ENCODE measurements at places on chromosomes 4 and X. TPM values are rescaled to one million over a fixed set of nuclear protein-coding genes. Genes with fewer than 3 reads are reported as not detected.

The NLRP2B gene
- total RNA-seq, result not detected

The DIPK2B gene
- total RNA-seq, result not detected

The PAQR3 gene
- total RNA-seq, result 19.8 TPM

The CSAG2 gene
- total RNA-seq, result 1.1 TPM

The TEX11 gene
- 0.88 TPM for total RNA-seq

The GBA3 gene
- total RNA-seq, result not detected

The UPF3B gene
- total RNA-seq, result 3.8 TPM

The SPARCL1 gene
- total RNA-seq, result 0.39 TPM

The MGAT4D gene
- total RNA-seq, result not detected

The SOWAHB gene
- total RNA-seq, result not detected

The NSG1 gene
- total RNA-seq, result not detected

The PAGE5 gene
- 41.0 TPM for total RNA-seq

The CLDN2 gene
- total RNA-seq, result not detected

The ADAM29 gene
- total RNA-seq, result not detected

The FHL1 gene
- total RNA-seq, result 55.9 TPM

DNA sequence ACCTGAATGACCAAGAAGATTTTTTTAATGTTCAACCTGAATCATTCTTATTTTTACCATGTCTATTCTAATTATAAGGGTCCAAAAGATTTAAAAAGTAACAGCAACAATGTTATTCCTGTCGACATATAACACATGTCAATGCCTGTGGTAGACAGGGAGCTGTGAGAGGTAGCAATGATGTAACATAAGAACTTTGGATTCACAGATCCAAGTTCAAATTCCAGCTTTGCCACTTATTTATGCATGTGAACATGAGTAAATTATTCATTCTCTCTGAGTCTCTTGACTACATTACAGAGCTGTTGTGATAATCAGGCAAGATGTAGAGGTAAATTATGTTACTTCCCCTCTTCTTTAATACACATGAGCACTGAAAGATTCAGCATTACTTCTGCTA lies 54.5 kb downstream of the KLHL8 start:
- DNase-seq, result no peak

- DNase-seq, result peak; percentile 23
Measured at GRCh38 chr4:139599594-139600374, 43.8 kb upstream of the SETD7 start.

DNA sequence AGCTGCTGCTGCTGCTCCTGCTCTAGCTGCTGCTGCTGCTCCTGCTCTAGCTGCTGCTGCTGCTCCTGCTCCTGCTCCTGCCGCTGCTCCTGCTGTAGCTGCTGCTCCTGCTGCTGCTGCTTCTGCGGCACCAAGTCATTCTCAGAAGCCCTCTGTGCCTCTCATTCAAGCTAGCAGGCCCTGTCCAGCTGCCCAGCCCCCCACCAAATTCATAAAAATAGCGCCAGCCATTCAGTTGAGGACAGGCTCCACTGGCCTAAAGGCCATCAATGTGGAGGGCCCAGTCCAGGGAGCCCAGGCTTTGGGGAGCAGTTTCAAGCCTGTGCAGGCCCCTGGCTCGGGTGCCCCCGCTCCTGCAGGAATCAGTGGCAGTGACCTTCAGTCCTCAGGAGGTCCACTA lies 3.9 kb downstream of the SUPT20HL1 start:
- no peak for DNase-seq

GRCh38 chr4:7371210-7371941 lies 63.4 kb downstream of the PSAPL1 start:
- peak; percentile 22 for DNase-seq

GRCh38 chr4:64271601-64272081 lies 137.6 kb downstream of the TECRL start:
- DNase-seq, result peak; percentile 39

- peak; percentile 62 for DNase-seq
Measured at GRCh38 chr4:98652996-98653395, 5.4 kb downstream of the TSPAN5 start.

- no peak for DNase-seq
Measured at GRCh38 chrX:39194673-39195072, 393.4 kb downstream of the MID1IP1 start.

DNA sequence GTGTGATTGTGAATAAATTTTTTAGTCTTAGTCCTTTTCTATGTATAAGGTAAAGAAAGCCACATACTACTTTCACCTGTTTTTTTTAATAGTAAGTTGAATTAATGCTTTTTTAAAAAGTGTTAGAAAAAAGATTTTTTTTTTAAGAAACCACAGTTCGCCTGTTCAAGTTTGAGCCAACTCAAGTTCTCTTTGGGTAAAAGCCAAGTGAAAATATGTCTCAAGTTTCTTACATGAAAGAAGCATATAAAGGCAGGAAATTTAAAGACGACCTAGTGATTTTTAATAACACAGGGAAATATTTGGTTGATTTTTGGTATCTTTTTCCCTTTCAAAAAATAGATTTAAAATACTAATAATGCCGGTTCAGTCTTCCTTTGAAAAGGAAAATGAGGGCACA lies 369.9 kb upstream of the NR3C2 start:
- no peak for DNase-seq

GRCh38 chrX:41559235-41560052 lies 112.3 kb downstream of the NYX start:
- DNase-seq, result peak; percentile 67

DNA sequence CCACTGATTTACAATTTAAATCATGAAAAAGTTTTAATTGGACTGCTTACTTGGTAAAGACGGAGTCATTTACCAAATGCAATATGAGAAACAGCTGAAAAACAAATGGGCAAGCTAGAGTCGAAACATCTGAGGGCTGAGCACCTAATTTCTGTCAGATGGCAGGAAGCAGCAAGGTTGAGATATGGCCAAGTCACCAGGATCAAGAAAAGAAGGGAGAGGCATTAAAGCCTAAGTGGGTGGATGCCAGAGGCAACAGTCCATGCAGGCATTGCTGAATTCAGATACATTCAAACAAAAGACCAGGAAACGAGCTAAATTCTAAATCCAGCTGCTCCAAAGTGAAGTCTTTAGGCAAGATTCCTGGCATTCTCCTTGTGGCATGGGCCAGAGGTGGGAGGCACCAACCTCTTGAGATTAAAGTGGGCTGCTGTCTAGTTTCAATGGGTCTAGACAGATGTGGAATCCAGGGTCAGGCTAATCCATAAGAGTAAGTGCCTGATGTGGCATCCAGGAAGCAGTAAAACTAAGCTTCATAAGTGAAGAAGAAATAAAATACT lies 8.0 kb upstream of the ARSJ start:
- DNase-seq, result no peak

DNA sequence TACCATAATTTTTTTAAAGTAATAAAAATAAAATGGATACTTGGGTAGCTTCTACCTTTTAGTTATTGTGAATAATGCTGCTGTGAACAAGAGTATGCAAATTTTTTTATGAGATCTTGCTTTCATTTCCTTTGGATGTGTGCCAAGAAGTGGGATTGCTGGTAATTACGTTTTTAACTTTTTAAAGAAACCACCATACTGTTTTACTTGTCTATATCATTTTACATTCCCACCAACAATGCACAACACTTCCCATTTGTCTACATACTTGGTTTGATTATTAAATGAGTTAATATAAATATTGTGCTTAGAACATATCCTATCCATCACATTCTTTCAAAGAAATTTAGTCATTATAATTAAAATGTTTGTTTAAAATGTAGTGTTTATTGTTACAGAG lies 3.9 kb upstream of the SULT1B1 start:
- DNase-seq, result no peak

DNA sequence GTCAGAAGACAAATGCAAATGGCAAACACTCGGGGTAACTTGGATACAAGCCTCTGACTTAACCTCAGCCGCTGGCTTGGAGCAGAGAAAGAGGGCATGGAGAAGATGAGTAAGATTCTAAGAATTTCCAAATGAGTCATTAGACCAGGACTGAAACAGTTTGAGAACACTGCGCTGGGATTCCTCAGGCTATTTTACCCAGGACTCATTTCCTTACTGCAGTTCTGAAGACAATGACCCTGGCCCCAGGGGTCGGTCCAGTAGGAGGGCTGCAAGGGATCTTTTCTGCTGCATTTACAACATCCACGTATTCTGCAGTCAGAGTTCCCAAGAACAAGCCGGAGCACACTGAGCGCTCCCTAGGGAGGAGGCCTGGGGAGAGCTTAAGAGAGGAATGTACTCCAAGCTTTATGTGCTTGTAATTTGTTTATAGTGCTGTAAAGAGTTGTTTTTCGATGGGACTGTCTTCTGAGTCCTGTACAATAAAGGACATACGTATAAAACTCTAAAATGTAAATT lies 27.3 kb upstream of the SORBS2 start:
- peak; percentile 98 for DNase-seq

- no peak for DNase-seq
Measured at GRCh38 chr4:180766045-180766444, 1477.2 kb upstream of the TENM3 start.

- DNase-seq, result peak; percentile 1
Measured at GRCh38 chrX:81377329-81377728, 175.4 kb downstream of the SH3BGRL start.

GRCh38 chrX:29824176-29824906 lies 391.0 kb upstream of the MAGEB2 start:
- no peak for DNase-seq

DNA sequence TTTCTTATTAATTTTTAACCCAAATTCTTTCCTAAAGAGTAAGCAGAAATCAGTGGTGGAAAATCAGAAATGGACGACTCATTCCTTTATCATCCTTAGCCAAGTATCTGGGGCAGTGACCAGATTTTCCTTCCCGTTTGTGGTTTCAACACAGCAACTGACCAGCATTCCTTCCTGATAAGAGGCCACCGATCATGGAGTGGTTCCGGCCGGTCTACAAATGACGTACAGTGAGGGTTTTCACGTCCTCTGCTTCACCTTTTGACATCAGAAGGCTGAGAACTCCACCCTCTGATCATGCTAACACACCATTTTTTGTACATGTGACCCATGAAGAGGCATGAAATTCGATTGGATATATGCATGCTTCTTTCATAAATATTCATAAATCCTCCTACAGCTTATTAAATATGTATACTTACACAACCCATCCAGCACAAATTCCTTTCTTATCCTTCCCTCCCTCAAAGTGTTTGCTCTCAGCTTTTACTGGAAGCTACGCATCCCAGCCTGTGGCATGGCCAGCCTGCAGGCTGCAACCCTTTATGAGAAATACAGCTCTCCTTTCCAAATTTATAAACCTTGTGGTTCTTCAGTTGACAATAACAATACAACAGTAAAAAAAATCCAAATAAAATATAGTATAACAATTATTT lies 173.0 kb upstream of the CASK start:
- DNase-seq, result peak; percentile 87

DNA sequence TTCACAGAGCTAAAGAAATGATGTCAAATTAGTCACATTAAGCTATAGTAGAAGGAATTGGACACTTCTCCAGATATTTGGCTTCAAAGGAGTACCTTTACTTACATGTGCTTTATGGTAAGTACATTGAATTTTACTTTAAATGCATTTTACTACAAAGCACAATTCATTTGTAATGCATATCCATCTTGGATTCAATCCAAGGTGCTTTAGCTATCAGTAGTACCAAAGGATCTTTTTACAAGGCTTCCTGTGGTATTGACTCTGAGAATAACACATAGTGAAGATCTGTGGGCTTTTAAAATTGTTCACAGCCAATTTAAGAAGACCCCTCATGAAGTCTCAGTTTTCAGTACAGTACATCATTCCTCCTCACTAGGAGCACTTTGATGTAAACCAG lies 13.2 kb downstream of the THAP6 start:
- no peak for DNase-seq

DNA sequence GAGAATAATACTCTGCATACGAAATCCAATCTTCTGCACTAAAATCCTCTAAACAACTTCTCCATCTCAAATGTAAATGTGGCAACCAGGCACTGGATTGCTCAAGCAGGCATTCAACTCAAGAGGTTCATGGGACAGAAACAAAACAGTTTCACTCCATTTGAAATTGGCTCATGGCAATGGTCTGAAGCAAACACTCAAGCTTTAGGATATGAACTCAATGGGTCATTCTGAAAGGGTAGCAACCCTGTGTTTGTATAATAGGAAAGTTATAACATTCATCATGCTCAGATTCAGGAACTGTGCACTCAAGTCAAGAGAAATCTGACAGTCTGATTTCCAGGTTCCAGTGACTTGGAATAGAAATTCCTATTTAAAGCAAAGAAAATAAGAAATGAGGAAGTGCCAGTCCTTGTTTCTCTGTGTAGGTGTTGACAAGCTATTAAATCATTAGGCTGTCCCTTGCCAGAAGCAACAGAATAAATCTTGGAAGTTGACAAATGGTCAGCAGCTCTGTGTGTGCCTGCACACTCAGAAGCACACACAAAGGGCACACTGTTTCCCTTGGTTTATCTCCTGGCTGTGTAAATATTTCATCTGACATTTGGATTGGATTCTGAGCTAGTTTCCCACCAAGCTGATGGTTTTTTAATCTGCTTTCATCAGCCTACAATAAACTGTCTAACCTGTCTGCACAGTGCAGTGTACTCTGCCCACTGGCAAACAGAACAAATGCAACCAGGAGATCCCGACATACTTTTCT lies 75.9 kb upstream of the CITED1 start:
- DNase-seq, result peak; percentile 21

- no peak for DNase-seq
Measured at GRCh38 chr4:85495621-85496020, 20.7 kb downstream of the ARHGAP24 start.

GRCh38 chrX:44514272-44514671 lies 28.4 kb downstream of the FUNDC1 start:
- DNase-seq, result no peak

- no peak for DNase-seq
Measured at GRCh38 chr4:166257891-166258290, 384.9 kb downstream of the TLL1 start.

GRCh38 chrX:13690836-13691235 lies 1.9 kb downstream of the RAB9A start:
- DNase-seq, result no peak

DNA sequence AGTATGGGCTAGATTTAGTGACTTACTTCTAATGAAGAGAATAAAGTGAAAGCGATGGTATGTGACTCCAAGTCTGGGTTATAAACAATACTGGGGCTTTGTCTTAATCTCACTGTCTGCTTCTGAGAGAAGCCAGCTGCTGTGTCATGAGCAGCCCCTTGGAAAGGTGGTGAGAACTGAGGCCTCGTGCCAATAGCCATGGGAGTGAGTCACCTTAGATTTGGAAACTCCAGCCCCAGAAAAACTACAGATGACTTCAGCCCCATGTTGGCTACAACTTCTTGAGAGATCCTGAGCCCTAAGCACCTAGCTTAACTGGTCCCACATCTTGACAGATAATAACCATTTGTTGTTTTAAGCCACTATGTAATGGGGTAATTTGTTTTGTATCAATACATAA lies 77.6 kb downstream of the CWH43 start:
- peak; percentile 37 for DNase-seq

DNA sequence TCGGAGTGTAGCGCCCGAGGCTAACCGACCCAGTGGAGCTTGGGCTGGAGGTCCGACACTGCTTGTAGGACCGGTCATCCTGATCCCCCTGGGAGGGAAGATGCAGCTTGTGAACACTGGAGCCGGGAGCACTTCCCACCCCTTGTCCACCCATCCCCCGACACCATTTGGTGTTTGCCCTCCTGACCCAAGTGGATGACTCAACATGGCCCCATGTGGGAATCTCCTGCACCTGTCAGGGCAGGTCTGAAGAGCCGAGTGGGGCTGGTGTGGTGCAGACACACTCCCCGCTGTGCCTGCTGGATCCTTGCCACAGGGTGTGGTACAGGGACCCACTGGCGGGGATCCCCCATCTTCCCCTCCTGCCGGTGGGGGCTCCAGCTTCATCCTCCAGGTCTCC lies 90.0 kb upstream of the AFAP1 start:
- DNase-seq, result peak; percentile 46

Measured in RPMI7951 (cell line).